ENCODE measurements at places on chromosomes 16 and 17.
A peak's percentile ranks its signal among the peaks of the same experiment; 100 is the strongest.

- no peak for DNase-seq
Observed at GRCh38 chr17:14361945-14362508, 61.1 kb downstream of the HS3ST3B1 start.

DNA sequence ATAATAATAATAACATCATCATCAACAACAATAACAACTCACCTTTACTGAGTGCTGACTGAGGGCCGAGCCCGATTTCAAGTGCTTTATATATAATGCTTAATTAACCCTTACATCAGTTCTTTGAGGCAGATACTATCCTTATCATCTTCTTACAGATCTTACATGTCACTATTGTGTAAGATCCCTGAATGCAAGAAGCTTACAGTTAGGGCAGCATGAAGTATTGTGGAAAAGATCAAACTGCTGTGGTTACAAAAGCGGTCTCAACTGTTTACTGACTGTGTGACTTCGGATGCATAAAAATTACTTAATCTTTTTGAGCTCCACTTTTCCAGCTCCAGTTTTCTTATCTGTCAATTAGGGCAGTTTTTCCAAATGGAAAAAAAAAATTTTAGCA, 3.3 kb downstream of the VAT1 start:
- DNase-seq: no peak

- no peak for DNase-seq
Observed at GRCh38 chr17:34776456-34777443, 184.5 kb downstream of the CCT6B start.

GRCh38 chr17:42617956-42618431, 8.5 kb downstream of the TUBG1 start:
- DNase-seq: no peak

GRCh38 chr17:78307887-78308638, 51.8 kb downstream of the SOCS3 start:
- DNase-seq: no peak

GRCh38 chr17:63442074-63442473, 4.0 kb downstream of the CYB561 start:
- DNase-seq: no peak

GRCh38 chr17:43338886-43339516, 59.8 kb upstream of the ARL4D start:
- peak; percentile 71 for DNase-seq

- no peak for DNase-seq
Observed at GRCh38 chr17:31431852-31432658, 40.6 kb downstream of the RAB11FIP4 start.

DNA sequence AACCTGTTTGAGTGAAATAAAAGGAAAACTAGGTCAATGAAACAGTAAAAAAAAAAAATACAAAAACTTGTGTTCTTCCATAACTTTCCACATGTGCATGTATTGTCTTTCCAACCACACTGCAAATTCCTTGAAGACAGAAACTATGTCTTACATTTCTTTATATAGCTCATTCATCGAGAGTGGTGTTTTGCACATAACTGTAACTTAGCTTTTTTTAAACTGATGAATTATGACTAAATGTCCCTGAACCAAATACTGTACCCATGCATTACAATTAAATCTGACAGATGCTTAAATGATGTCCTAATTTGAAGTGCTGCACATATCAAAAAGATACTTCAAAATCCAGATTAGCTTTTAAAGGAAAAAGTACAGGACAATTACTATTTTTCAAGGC, 50.1 kb downstream of the BRIP1 start:
- DNase-seq: no peak

DNA sequence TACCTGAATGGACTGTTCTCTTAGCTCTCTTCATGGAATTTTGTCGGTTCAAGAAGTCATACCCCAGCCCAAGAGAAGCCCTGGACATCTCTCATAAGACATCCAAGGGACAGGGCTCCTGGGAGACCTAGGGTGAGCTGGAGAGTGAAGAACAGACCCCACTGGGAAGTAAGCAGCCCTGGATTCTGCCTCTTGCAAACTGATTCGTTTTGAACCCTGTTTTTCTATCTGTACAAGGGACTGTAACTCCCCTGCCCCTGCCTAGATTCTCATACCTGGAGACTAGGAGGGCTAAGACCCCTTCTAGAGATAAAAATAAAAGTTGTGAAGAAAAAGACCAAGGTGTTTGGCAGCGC, 449 bp downstream of the CCL3L1 start:
- DNase-seq: no peak

DNA sequence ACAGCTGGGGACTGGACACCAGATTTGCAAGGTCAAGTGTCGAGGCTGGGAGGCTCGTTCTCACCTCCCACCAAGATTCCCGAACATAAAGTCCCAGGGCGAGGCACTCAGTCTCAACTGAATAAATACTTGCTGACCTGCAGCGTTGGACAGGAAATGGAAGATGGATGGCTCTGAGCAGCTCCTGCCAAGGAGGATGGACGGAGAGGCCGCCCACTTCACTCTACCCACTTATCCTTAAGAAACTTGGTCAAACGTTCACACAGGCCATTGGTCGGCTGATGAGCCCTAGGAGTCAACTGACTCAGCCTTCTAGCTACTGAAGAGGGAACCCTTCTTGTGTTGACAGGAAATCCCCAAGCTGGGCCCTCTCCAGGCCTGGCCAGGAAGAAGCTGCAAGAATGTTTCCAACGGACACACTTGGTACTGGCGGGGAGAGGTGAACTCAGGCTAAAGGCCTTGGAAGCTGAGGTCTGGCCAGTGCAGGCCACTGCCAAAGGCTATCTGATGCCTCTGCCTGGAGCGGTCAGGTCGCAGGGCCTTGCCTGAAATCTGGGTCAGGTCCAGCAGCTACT, 50.0 kb downstream of the VAC14 start:
- no peak for DNase-seq

GRCh38 chr16:72665701-72666100, 382.2 kb downstream of the ZFHX3 start:
- DNase-seq: no peak

DNA sequence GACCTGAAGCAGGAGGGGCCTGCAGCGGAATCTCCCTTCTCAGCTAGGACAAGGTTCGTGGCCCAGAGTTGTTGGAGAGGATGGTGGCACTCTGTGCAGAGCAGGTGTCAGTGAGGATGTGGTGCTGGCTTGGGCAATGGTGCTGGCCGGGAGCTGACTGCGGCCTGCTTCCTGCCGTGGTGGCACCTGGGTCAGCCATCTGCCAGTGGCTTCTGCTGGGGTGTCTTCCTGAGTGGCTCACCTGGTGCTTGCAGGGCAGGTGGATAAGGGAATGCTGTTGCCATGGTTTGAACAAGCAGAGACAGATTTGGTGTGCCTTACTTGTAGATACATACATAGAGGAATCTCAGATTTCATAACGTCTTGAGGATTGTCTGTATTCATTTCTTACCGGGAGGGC, 69.6 kb downstream of the SEC14L1 start:
- no peak for DNase-seq

DNA sequence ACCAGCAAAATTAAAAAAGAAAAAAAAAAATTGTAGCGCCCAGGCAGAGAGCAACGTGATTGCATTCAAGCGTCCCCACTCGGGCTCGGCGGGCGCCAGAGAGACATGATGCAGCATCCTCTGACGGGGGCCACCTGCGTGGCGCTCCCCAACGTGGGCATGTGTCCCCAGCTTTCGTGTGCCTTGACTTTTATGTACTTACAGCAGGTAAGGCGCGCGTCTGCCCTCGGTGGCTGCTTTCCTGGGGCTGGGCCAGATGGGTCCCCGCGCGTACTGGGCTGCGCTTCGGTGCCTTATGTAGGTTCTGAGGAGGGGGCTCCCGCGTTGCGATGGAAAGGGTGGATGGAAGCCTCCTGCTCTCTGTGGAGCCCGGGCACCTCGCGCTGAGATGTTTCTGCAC, 28.4 kb upstream of the RBFOX1 start:
- no peak for DNase-seq

GRCh38 chr16:84115919-84116719, 623 bp downstream of the MBTPS1 start:
- peak; percentile 59 for DNase-seq

DNA sequence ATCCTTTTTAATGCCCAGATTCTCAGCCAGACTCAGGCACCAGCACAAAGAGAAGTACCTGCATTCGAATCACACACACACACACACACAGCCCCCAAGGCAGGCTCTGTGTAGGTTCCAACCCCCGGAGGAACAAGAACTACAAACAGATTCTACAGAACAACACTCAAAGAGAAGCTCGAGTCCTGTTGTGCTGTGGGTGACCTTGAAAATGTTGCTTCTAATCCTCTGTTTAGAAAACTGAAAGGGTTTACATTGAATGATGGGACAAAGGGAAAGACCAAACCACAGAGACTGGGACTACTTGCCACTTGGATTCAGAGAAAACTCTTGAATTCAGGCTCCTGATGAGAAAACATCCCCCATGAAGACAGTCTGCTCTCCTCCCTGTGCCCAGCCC, 568.8 kb upstream of the C16orf82 start:
- DNase-seq: no peak

DNA sequence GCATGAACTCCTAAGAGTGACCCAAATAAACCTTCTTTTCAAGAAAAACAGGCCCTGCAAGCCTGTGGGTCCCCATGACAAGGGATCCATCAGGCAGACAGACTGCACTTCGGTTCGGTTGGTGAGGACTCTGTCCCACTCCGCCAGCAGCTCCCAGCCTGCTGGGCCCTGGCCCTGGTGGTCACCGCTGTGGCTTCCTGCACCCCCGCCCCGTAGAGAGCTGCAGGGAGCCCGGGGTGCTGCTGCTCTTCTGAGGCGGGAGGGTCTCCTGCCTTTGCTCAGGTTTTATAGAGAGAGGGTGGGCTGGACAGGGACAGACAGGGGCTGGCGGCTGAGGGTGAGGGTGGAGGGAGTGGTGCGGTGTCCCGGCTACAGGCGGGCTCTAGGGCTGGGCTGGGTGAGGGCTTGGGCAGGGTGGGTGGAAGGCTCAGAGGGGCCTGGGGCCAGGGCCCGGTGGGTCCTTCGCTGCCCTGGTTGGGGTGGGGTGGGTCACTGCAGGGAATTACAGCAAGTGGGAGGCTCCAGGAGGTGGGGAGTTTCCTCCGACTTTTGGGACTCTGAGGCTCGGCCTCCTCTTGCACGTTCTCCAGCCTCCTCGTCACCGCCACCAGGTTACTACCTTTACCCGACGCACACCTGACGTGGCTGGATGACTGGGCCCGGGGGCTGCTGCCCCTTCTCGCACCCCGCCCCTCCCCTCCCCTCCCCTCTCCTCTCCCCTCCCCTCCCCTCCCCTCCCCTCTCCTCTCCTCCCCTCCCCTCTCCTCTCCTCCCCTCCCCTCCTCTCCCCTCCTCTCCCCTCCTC, 90.2 kb upstream of the CBX4 start:
- DNase-seq: no peak

DNA sequence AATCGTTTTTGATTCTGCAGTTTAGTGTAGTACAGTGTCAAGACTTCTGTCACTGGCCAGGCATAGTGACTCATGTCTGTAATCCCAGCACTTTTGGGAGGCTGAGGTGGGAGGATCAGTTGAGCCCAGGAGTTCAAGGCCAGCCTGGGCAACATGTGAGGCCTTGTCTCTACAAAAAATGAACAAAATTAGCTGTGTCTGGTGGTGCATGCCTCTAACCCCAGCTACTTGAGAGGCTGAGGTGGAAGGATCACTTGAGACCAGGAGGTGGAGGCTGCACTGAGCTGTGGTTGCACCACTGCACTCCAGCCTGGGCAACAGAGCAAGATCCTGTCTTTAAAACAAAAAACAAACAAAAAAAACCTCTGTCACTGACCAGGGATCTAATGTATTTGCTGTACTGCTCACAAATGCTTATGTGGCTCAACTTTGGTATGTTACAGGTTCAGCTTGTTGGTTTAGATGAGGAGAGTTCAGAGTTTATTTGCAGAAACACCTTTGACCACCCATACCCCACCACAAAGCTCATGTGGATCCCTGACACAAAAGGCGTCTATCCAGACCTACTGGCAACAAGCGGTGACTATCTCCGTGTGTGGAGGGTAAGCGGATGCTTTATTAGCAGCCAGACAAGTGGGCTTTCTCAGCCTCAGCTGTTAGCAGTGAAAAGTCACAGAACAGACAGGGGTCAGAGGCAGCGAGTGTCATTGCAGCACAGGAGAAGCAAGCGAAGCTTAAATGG, 22.5 kb upstream of the TACO1 start:
- DNase-seq: no peak

DNA sequence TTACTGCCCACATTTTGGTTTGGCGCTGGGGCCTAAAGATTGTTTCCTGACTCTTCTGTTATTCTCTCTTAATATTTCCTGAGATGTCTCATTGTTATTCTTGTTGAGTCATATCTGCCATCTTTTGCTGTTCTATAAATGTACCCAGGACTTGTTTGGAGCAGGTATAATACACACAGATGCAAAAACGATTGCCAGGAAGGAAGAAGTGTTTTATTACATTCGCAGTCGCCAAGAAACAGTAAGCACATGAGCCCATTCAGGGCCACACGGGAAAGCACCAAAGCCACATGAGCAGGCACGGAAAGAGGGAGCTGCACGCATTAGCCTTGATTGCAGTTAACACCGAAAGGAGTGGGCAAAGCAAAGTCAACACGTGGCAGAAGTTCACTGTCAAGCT, 70.2 kb downstream of the ARHGAP44 start:
- no peak for DNase-seq

- no peak for DNase-seq
Observed at GRCh38 chr16:67674851-67675578, 8.4 kb downstream of the C16orf86 start.

GRCh38 chr16:27287051-27287811, 18.7 kb upstream of the NSMCE1 start:
- DNase-seq: no peak

DNA sequence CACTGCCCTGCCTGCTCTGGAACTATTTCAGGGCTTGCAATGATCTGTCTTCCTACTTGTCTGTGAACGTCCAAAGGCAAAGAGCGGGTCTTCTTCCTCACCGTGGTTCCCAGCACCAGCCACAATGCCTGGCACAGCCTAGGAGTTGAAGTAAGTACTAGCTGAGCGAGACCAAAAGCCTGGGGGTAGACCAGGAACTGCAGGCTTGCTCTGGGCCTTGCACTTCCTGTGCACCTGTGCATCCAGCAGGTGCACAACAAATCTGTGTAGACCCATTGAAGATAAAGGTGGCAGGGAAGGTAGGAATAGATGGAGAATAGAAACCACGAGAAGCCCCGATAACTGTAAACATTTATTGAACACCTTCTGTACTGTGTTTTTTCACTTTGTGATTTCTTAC, 4.6 kb downstream of the FAM171A2 start:
- no peak for DNase-seq

- no peak for DNase-seq
Observed at GRCh38 chr16:2152695-2153506, 2.7 kb upstream of the TRAF7 start.

GRCh38 chr17:630801-631200, 83.8 kb downstream of the VPS53 start:
- no peak for DNase-seq
